Nasal cavity respiratory epithelium epithelial cell of viscerocranial mucosa (primary cell): ENCODE measurements at places on chromosomes 2 and 18. TPM values are rescaled to one million over a fixed set of nuclear protein-coding genes. Genes with fewer than 3 reads are reported as not detected.

The NT5C1B gene
- total RNA-seq, result not detected in 2 replicates

The EFR3B gene
- 0.07 and 0.34 TPM in 2 replicates for total RNA-seq

The EFEMP1 gene
- total RNA-seq, result 51.9 and 213 TPM in 2 replicates

The INHA gene
- under 0.01 and 0.36 TPM in 2 replicates for total RNA-seq

The FLACC1 gene
- total RNA-seq, result 0.34 and 0.71 TPM in 2 replicates

The GRHL1 gene
- total RNA-seq, result 32.5 and 85.2 TPM in 2 replicates

The PKDCC gene
- total RNA-seq, result 0.28 and 0.34 TPM in 2 replicates

The KIAA2012 gene
- not detected in 2 replicates for total RNA-seq

The FBXO41 gene
- 2.4 and 3.4 TPM in 2 replicates for total RNA-seq

The TMEM200C gene
- under 0.01 TPM in 1 of 2 replicates, not detected in the other for total RNA-seq

The MAP2 gene
- total RNA-seq, result 13.2 and 19.1 TPM in 2 replicates

The PLCD4 gene
- 0.71 and 1.0 TPM in 2 replicates for total RNA-seq

The MEIS1 gene
- total RNA-seq, result 16.1 and 21.6 TPM in 2 replicates

The ERBB4 gene
- 0.14 TPM in 1 of 2 replicates, not detected in the other for total RNA-seq

The MITD1 gene
- 19.9 and 35.9 TPM in 2 replicates for total RNA-seq

The NCKAP5 gene
- total RNA-seq, result 0.68 and 5.2 TPM in 2 replicates

The MAP3K19 gene
- not detected in 2 replicates for total RNA-seq

The GKN2 gene
- not detected in 2 replicates for total RNA-seq

The CHPF gene
- total RNA-seq, result 145 and 201 TPM in 2 replicates

The ANKRD30B gene
- not detected in 2 replicates for total RNA-seq

The KRTCAP3 gene
- total RNA-seq, result 13.3 and 13.9 TPM in 2 replicates

The ZSWIM2 gene
- not detected in 2 replicates for total RNA-seq

The ELOA2 gene
- total RNA-seq, result not detected in 2 replicates

The ANAPC1 gene
- 74.8 and 97.5 TPM in 2 replicates for total RNA-seq

The RAX gene
- total RNA-seq, result not detected in 2 replicates

The CD226 gene
- total RNA-seq, result 0.34 and 1.8 TPM in 2 replicates

The PSMA8 gene
- not detected in 2 replicates for total RNA-seq

The CNRIP1 gene
- total RNA-seq, result not detected in 2 replicates

The SRD5A2 gene
- total RNA-seq, result under 0.01 and 0.07 TPM in 2 replicates

The GALNT5 gene
- 30.1 and 32.5 TPM in 2 replicates for total RNA-seq
